ENCODE measurements at places on chromosomes 12 and 14.

DNA sequence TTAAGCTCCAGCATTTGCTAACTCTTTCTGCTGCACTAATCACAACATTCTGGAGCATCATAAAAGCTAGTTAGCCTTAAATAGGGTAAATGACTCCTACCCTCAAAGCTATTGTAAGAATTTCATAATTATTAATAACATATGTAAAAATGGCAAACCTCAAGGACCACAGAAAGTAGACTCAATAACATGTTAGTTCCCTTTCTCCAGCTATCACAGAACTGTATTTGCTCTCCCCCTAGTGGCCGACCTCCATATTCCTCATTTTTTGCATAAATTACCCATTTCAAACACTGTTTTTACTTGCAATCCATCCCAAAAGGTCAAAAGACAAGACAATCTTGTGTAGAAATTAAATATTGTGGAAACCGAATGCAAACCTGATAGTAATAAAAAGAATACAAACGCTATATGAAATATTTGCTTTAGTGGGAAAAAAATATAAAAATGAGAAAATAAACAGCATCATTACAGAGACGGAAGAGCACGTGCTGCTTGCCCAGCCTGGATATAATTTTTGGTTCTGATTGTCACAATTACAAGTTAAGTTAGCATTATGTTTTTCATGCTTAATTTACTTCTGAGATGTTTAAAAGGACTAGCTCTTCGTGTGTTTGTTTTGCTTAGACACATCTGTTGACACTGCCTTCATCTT is 97.9 kb downstream of the RERGL start:
- peak; percentile 55 for DNase-seq

GRCh38 chr12:44565163-44565562 is 311.0 kb downstream of the NELL2 start:
- DNase-seq: no peak

GRCh38 chr14:80926397-80927082 is 15.0 kb downstream of the CEP128 start:
- DNase-seq: no peak

DNA sequence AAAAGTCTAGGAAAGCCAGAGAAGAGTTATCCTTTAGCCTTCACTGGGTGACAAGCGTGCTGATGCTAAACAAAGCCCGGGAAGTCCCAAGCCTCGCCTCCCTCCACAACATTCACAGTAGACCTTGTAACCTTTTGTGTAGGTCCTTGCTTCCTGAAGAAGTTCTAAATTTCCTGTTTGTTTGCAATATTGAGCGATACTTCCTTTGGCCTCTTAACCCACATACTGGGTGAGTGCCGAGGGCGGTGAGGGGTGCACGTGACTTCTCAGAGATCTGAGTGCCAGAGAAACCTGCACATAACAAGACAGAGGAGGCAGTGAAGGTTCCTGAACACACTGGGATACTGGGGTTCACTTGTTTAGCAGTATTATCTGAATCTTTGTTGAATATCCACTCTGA is 134.3 kb downstream of the PLXNC1 start:
- DNase-seq: no peak

- DNase-seq: no peak
Measured at GRCh38 chr12:32270818-32271710, 128.3 kb upstream of the FGD4 start.

- no peak for DNase-seq
Measured at GRCh38 chr14:38553586-38553985, 297.7 kb upstream of the CLEC14A start.

DNA sequence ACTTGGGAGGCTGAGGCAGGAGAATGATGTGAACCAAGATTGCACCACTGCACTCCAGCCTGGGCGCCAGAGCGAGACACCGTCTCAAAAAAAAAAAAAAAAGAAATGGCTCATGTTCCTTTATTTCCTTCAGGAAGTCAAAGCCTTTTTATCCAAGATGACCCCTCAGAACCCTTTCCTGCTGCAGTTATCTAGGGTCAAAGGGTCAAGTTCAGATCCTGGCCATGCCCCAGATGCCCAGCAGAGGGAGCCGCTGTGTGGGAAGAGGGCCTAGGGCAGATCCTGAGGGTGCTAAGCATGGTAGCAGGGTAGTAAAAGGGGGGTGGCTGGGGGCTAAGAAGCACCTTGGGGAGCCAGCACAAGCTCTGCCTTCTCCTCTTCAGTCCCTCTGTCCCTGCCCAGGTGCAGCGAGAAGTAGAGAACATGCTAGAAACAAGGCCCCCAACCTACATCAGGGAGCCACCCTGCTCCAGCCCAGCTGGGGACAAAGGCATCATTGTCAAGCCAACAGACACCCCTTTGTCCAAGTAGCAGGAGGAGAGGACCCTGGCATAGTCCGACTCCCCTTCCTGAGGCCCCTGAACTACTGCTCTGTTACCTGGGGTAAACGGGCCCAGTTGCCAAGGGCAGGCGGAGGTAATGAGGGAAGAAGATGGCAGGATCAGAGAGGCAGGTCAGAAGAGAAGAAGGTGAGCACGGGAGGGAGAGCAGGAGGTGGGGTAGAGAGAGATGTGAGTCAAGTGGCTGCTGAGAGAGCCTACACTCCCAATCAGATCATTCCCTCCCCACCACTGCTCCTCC is 6.5 kb downstream of the NFE2 start:
- DNase-seq: no peak

GRCh38 chr12:46832130-46832704 is 6.4 kb upstream of the SLC38A4 start:
- no peak for DNase-seq

DNA sequence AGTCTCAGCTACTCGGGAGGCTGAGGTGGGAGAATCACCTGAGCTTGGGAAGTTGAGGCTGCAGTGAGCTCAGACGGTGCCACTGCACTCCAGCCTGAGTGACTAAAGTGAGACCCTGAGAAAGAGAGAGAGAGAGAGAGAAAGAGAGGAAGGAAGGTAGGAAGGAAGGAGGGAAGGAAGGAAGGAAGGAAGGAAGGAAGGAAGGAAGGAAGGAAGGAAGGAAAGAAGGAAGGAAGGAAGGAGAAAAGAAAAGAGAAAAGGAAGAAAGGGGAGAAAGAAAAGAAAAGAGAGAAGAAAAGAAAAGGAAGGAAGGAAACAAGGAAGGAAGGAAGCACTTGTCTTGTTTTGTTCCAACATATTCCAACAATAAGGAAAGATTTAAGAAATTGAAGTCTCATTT is 7.8 kb downstream of the PRKD1 start:
- DNase-seq: no peak

DNA sequence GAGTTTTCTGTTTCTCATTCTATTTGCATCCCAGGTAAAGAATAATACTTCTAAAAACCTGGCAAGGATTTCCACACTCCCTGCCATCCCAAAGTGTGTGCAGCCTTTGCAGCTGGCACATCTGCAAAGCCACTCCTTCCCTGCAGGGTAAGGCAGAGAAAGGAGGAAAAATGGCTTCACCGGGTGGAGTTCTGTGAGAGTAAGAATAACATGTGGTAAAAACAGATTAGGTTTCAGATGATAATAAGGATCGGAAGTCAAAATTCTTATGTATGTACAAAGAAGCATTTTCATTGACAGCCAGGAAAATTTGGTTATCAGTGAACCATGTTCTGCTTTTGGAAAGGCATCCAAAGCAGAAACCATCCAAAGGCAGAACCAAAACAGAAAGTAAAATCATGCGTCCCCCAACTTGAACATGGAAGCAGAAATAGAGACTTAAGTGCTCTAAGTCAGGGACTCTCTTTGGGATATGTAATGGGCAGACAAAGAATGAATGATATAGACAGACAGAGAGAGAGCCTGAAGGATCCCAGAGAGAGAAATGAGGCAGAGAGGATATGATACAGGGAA is 192.6 kb upstream of the CCDC196 start:
- peak; percentile 59 for DNase-seq

DNA sequence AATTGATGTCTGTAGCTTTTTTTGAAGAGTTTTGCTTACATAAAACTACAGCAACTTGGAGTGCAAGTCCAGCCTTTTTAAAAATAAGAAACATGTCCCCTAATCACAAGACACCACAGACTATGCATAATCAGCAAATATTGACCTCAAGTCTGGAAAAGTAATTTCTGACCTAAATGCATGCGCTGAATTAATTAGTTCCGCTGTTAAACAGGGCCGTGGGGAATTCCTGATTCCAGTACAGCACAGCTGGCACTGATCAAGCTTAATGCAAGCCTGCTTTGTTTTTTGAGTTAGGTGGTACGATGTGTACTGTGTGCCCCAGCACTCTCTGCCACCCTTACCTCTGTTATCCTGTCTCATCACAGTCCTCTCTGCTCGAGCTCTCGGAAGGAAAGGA is 9.2 kb downstream of the MLH3 start:
- DNase-seq: no peak

DNA sequence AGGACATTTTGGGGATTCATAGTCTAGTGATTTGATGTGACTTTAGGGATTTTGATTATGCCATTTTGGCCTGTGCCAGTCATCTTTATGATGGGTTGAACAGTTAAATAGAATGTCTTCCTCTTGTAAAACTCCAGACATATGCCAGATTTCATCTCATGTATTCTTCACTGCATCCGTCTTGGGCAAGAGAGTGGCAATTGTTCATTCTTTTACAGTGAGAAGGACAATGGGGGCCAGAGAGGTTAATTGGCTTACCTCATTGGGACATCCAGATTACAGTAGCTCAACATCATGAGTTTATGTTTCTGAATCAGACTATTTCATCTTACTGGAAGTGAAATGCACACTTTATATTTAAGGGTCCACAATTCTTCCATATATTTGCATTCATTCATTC is 108.2 kb upstream of the SLC38A2 start:
- DNase-seq: no peak

DNA sequence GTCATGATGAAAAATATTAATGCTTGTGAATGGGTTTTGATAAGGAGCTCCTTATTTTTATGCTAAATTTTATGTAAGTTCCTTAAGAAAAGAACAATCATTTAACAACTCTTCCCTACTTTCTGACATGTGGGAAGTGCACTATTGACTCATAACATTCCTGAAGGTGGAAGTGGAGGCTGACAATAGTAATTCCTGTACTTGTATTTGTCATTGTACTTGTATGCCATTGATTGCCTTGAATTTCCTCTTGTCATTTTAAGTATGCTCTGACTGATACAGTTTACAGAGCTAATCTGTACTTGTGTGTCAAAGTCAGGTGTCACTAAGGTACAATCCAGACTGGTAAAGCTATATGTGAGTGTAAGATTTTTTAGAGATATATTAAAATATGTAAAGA is 440.0 kb downstream of the SLC16A7 start:
- no peak for DNase-seq

- no peak for DNase-seq
Measured at GRCh38 chr12:11884706-11885105, 186.0 kb upstream of the BCL2L14 start.

GRCh38 chr12:116222358-116222757 is 55.1 kb downstream of the MED13L start:
- peak; percentile 80 for DNase-seq

- DNase-seq: no peak
Measured at GRCh38 chr14:59847711-59848110, 22.9 kb downstream of the RTN1 start.

GRCh38 chr14:90294872-90295271 is 36.9 kb downstream of the NRDE2 start:
- DNase-seq: no peak

- peak; percentile 87 for DNase-seq
Measured at GRCh38 chr14:95515080-95515489, 1.4 kb downstream of the SYNE3 start.

DNA sequence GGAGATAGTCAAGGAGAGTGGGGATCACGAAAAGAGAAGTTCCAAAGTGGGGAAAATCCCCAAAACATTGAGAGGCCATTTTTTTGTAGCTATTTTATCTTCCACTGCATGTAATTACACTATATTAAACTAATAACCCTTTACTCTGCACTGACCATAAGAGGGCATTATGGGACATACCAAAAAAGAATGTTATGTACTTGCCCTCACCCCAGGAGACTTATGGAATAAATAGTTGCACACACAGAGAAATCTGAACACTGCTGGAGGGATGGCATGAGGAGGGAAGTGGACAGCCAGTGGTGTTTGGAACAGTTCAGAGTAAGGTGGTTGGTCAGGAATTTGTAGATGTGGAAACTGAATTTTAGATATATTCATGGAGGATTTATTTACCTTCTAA is 422.9 kb downstream of the SNAPC1 start:
- DNase-seq: no peak

GRCh38 chr14:89681086-89682018 is 264.3 kb upstream of the FOXN3 start:
- DNase-seq: no peak

DNA sequence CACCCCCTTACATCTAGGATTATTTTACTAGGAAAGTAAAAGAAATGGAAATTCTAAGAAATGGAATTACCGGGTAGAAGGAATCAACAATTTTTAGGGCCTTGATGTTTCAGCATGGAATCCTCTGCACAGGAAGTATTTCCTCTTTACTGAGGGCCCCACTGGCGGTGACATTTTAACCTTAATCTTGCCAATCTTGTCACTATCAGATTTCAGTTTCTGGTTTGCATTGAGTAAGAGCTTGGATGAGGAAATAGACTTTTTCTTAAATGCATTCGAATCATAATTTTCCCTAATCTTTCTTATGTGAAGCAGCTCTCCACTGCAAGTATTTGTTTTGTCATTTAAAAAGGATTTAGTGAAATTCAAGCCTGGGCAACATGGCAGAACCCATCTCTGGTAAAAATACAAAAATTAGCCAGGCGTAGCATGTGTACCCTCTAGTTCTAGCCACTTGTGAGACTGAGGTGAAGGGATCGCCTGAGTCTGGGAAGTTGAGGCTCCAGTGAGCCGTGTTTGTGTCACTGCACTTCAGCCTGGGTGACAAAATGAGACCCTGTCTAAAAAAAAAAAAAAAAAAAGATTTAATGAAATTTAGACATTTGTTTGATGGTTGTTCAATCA is 40.7 kb downstream of the TPCN1 start:
- DNase-seq: no peak

DNA sequence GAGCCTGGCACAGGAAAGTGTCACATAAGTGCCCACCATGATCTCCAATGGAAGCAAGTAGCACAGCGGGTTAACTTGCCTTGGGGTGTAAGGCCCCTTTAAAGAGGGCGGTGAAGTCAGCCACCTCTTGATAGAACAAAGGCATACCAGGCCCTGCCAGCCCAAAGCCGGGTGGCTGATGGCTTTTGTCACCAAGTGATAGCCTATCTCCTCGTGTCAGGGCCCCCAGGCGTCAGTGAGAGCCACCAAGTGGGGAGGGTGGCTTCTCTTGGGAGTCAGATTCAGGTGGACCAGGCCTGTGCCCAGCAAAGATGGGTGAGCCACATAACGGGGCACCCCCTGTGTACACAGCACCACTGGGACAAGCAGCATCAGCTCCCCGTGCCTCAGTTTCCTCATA is 8.3 kb upstream of the MYL2 start:
- no peak for DNase-seq
